NAMALWA (cell line): ENCODE measurements at places on chromosomes 1 and 21.
A peak's percentile ranks its signal among the peaks of the same experiment; 100 is the strongest.

- DNase-seq = no peak
Measured at GRCh38 chr1:91374086-91374485, 30.6 kb downstream of the HFM1 start.

GRCh38 chr1:181793831-181794230 lies 267.7 kb downstream of the ZNF648 start:
- DNase-seq = no peak

DNA sequence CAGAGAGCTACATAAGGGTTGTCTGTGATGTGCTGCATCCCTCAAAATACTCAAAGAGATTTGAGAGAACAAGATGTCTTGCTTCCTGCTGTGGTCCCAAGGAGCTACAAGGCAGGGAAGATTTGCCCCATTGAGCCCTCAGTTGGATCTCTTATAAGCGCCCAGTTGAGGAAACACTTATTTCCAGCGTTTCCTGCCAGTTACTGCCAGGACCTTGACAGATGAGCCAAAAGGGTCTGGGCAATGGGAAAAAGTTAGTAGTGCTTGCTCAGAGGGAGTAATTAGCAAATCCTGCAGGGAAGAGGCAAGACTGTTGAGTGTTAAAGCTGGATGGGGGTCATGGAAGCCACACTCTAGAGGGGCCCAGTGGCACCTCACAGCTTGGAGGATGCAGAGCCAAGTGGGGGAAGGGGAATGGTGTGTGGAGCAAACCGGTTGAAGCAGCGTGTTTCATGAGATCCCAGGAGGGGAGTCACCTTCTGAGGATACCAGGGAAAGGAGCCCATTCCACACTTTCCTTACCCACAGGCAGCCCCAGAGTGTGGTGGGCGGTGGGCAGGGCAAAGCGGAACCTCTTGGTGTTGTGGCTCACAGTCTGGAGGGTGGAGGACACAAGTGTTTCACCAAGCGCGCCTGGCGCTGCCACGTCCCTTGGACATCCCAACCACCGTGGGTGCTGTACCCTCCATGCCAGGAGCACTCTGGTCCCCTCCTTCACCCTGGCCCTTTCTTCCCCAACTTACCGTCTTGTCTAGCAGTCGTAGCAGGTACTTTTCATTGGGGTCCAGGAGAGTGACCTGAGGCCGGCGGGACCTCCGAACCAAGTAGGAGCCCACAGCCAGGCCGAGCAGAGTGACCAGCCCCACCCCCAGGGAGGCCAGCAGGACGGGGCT lies 805 bp downstream of the CYB5R1 start:
- no peak for DNase-seq

DNA sequence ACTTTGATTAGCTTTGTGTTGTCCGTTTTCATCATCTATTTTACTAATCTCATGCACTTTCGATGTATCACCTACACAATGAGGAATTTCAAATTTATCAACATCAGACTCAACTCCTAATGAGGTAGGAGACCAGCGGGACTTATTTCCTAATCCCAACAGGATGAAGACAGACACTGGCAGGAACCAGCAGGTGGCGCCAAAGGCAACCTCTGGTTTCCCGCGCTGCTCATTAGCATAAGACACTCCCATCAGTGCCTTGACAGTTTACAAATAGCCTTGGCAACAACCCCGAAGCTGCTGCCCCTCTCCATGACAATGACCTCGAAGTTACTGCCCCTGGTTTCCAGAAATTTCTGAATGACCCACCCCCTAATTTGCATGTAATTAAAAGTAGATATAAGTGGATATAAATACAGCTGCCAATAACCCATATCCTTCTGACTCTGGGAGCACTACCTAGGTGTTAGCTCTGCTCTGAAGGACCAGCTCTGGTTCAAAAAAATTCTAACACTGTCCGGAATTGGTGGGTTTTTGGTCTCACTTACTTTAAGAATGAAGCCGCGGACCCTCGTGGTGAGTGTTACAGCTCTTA lies 974.8 kb downstream of the ADGRL2 start:
- peak; percentile 60 for DNase-seq

DNA sequence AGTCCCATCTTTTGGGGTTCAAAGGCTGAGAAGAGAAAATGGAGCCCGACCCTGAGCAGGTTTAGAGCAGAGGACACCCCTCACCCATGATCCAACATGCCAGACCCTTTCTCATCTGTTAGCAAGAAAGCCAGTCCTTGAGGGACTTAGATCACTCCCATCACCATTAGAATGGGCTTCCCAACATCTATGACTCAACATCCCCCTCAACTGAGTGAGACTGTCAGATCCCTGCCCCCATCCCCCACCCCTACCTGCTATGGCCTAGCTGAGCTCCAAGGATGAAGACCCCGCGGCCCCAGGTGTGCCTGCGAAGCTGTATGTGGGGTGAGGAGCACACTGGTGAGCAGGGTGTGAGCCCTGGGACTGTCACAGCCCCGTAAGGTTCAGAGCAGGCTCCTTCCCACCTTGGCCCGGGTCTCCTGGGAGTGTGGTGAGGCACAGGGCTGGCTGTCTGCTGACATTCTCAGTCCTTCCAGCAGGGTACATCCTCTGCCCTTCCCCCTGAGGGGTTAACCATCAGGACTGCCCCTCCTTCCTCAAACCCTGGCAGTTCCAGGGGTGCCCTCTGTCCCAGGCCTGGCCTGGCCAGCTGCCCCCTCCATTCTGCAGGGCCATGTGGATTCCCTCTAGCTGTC lies 21.4 kb upstream of the BLACAT1 start:
- no peak for DNase-seq

GRCh38 chr1:99173282-99173681 lies 91.0 kb upstream of the PLPPR4 start:
- no peak for DNase-seq

DNA sequence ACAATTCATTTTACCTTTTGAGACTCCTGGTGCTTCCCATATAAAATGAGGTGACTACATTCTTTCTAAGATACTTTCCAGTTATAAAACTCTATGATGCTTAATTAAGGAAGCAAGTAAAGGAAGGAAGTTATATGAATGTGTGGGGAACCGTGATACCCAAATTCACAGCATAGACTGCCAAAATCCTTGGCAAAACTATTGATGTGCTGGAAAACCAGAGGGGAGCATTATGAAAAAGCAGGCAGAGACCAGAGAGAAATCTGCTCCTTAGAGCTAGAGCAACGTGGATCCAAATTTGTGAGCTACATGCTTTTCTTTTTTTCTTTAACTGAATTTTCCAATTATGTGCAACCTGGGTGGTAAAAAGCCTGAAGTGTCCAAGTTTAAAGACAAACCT lies 201.4 kb upstream of the USP25 start:
- no peak for DNase-seq

- DNase-seq = no peak
Measured at GRCh38 chr21:44379991-44380865, 26.8 kb downstream of the TRPM2 start.

DNA sequence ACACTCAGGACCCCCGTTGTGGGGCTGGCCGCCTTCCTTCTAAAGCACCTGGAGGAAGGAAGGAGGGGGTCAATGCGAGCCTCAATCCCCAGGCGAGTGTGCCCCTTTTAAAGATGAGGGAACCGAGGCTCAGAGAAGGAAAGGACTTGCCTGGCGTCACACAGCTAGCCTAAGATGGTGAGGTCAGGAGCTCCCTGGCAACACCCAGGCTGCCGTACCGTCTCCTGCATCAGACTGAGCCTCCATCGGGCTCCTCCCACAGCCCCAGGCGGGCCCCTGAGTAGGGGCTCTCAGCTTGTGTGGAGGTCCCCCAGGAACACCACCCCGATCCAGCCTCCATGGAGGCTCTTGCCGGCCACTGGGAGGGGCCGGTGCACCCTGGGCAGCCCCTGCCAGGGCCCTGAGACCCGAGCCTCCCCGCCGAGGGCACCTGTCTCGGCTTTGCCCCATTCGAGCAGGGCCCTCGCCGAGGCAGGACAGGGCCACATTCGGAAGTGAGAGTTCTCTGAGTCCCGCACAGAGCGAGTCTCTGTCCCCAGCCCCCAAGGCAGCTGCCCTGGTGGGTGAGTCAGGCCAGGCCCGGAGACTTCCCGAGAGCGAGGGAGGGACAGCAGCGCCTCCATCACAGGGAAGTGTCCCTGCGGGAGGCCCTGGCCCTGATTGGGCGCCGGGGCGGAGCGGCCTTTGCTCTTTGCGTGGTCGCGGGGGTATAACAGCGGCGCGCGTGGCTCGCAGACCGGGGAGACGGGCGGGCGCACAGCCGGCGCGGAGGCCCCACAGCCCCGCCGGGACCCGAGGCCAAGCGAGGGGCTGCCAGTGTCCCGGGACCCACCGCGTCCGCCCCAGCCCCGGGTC lies at the start of gene AIRE:
Gene AIRE (plus strand): TSS at position 739 of the 855 bp plus-strand sequence. CDS start 131 bp downstream, outside the sequence.
- DNase-seq = no peak

DNA sequence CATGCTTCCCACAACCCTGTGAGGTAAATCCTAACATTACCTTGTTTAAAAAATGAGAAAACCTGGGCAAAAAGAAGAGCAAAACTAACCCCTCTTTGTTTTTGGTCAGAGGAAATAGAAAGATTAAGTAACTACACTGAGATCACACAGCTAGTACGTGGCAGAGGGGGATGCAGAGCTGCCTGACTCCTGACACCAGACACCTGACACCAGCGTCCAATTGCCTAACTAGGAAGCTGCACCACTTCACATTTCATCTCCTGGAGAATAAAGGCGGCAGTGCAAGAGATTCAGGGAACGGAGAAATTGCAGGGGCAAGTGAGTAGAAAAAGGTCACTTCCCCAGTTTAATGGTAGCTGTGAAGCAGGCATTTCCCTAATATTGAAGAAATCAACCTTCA lies 229.3 kb upstream of the PTBP2 start:
- no peak for DNase-seq

GRCh38 chr1:203057911-203058675 lies 27.7 kb downstream of the MYOG start:
- DNase-seq = no peak

DNA sequence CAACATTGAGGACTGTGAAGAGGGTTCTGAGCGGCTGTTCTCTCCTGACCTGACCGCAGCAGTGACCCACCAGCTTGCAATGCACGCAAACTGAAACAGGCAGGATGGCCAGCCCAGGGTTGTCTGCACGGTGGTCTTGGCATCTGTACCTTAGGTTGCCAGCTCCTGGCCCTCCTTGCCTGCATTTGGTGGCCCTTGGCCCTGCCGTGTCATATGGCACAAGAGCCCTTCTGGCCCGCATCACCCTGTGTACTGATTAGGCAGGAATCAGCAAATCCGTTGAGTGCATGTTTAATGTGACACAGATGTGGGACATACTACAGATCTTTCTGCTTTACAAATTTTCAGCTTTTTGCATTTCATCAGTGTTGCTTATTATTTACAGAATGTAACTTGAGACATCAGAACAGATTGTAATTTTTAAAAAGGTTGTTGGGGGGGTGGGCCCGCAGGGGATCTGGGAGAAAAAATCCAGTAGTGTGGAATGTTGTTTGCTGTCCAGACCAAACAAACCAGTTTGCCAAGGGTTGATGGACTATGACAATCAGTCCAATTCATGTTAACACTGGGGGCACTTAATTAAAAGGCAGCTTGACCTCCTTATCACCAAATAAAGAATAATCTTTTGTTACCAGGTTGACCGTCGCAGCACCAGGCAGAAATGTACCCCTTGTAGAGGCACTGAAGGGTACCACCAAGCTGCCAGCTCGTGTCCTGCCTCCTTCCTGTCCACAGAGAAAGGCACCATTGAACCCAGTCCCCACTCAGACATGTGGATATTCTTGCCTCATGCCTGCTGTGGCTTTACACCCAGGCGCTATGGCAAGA lies 132.6 kb downstream of the DHRS3 start:
- DNase-seq = no peak

DNA sequence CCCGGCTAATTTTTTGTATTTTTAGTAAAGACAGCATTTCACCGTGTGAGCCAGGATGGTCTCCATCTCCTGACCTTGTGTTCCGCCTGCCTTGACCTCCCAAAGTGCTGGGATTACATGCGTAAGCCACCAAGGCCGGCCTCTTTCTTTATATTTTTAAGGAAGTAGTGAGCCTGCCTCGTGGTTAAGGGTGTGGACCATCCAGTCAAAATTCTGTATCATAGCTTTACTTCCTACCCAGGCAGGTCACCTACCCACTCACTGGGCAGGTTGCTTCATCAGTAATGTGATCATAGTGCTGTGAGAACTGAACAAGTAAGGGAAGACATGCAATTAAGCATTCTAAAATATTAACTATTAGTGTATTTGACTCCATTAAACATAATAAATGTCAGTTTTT lies 8.1 kb upstream of the ACOT7 start:
- DNase-seq = no peak
